Cardiac muscle cell (in vitro differentiated cells and primary cell): ENCODE measurements at places on chromosomes 2 and 18.

DNA sequence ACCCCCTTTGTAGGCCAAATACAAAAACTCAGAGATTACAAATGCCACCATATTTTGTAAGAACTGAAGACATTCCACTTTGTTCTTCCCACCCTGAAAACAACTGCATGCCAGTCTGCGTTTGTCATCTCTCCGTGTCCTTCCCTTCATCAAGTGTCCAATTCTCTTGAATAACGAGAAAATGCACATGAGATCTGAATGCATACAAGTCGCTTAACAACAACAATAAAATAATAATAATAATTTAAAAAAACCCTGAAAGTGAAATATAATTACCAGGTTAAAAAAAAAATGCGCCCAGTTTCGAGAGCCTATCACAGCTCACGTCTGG is 2.0 kb upstream of the SETBP1 start:
- no peak for DNase-seq

DNA sequence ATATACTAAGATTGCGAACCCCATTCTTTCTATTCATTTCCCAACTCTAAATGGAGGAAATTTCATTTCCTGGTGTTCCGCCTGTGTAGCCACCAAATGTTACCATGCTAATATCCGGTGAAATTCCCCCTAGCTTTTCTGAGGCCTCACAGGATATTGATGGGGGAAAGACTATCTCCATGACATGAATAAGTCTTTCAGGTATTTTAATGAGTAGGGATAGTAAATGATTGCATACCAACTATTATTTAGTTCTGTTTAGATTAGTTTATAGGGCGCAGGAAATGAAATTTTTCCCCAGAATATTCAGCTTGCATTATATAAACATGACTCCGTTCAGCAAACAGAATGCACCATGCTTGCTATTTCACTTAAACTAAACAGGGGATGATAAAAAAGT is 55.4 kb downstream of the COL5A2 start:
- no peak for DNase-seq

GRCh38 chr18:62318228-62319180 is 6.6 kb upstream of the TNFRSF11A start:
- no peak for DNase-seq

GRCh38 chr2:218471982-218472381 is 53.1 kb downstream of the VIL1 start:
- DNase-seq: no peak

GRCh38 chr2:85377083-85377482 is 22.5 kb downstream of the ELMOD3 start:
- DNase-seq: no peak

DNA sequence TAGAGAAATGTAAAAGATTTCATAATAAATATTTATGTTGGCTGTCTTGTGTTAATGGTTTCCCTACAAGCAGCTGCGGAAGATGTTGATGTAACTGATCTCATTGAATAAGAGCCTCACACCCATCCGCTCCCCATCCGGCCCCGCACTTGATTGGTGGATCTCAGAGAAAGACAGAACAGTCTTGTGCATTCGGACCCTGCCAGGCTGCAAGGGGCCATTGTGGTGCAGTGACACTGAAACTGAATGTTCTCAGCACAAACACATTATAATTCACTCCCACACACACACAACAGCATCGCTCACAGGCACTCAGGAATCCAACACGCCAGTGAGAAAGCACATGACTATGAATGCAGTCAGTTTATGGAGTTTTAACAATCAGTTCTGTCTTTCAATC is 47.8 kb downstream of the PRELID3A start:
- DNase-seq: no peak

GRCh38 chr18:64180617-64181016 is 31.7 kb upstream of the LINC00305 start:
- no peak for DNase-seq

- DNase-seq: no peak
These were observed 24.8 kb upstream of the HDAC4 start for GRCh38 chr2:239425631-239426030.

- DNase-seq: no peak
These were observed 443.0 kb upstream of the RGPD4 start for GRCh38 chr2:107383691-107384090.

GRCh38 chr2:104855221-104856085 is 1.5 kb downstream of the POU3F3 start:
- DNase-seq: no peak

- DNase-seq: no peak
These were observed 39.1 kb upstream of the ODC1 start for GRCh38 chr2:10487081-10487740.

DNA sequence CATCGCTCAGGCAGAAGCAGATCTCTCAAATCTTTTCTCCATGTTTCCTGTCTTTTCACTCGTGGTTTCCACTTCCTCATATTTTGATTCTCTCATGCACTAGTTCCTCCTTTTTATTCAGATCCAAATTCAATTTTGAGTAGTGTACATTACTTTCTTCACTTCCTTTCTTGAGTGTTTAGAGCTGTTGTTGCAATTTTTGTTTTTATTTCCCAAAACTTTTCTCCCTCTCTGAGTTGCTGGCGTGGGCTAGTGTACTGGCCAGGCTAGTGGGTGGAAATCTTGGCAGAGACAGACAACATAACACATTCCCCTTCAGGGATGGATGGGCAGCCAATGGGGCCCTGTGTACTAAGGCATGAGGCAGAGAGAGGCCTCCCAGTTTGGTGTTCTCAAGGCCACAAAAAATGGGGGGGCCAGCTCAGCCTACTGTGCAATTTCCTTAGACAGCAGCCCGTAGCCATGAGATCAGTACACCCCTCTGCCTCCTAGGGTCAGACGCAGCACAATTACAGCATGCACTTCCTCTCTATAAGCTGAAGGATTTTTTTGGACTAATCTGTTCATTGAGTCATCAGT is 145.1 kb upstream of the PID1 start:
- peak; percentile 96 for DNase-seq
